ENCODE measurements at places on chromosomes 16 and 17.

DNA sequence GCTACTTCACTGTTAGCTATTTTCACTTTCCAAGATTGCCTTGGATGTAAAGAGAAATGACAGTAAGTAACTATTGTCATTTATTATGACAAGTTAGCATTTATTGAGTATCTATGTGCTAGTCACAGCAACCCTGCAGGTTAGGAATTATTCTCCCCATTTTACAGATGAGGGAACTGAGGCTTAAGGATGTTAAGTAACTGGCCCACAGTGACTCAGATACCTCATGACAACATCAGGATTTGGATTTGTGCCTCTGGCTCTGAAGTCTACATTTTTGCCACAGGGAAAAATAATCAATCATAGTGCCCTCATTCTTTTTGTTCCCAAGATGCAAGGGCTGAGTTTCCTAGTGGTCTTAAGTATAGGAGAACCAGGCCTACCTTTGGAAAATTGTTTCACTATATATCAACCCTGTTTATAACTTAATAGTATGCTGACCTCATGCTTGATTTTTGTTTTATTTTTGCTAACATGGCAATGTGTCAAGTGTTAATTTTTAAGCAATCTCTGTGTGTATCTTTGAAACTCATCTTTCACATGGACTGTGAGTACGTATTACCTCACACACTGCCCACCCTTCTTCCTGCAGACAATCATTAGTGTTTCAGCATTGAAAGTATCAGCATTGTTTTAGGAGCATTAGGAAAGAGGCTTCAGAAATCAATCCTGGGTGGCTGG is 105.0 kb downstream of the TANGO6 start:
- no peak for DNase-seq

GRCh38 chr17:3316836-3317235 is 18.7 kb upstream of the OR3A1 start:
- DNase-seq, result no peak

GRCh38 chr16:88684569-88685155 is 1.6 kb downstream of the SNAI3 start:
- no peak for DNase-seq

DNA sequence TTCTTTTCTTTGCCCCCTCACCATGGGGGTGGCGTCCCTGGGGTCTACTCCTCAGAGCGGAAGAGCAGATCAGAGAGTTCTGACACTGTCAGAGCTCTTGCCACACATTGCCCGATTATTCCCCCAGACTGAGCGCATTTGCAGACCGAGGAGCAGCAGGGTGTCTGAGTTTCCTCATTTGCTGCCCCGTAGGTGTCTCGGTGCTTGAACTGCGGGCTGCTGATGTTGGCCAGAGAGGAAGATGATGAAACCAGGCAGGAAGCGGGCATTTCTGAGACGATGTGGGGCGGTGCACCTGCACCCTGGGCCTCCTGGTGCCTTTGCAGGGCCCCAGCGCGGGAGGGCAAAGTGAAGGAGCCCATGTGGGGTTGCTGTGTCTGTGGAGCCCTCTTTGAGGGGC is 55.2 kb downstream of the ARSG start:
- DNase-seq, result no peak

GRCh38 chr16:35188288-35189155 is 1729.1 kb downstream of the TP53TG3F start:
- no peak for DNase-seq

DNA sequence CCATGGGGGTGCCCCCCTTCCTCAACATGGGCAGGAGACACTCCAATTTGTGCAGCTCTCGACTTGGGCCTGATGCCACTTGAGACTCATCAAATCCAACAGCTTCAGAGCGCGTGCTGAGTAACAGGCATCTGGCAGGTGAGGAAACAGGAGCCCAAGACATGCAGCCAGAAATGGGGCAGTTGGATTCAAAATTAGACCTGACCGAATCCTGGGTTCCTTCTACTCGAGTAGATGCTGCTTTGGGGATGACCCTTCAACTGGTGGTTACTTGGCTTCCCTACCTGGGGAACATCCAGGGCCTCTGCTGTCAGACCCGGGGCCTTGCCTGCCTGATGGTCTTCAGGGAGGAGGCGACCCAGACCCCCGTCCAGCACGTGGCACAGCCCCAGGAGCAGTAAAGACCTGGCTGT is 488 bp upstream of the NTN3 start:
- no peak for DNase-seq

Data from astrocyte of the spinal cord (primary cell).